ENCODE measurements at places on chromosomes 7 and 10.

DNA sequence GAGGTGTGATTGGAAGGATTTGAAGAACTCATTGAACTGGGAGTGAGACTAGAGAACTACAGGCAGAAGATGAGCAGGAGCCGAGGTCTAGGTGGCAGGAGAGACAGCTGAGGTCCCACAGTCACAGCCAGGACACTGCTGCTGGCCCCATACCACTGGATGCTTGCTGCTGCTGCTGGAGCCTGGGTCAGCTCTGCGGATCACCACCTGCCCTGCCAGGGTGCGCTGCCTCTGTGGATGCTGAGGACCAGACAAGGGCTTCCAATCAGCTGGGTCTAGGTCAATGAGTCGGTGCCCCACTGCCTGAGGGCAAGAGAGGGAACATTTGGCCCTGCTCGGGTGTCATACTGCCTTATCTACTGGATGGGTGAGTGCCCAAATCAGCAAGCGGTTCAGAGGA, 94.4 kb downstream of the FRMD4A start:
- DNase-seq, result no peak

DNA sequence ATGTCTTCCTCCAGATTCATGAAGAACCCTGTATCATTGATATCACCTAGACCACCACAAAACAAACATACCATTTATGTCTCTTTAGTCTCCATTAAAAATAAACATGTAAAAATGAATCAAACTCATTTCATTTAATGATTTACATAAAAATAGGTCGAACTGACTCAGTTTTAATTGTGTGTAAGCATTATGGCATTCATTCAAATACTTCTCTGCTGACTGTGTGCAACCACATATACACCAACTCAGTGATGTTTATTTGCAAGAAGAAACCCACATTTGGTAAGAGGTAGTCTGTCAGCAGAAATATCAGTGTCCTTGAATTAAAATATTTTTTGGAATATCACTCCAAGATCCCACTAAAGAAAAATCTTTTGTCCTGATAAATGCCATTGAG, 30.5 kb downstream of the ABCB1 start:
- no peak for DNase-seq

DNA sequence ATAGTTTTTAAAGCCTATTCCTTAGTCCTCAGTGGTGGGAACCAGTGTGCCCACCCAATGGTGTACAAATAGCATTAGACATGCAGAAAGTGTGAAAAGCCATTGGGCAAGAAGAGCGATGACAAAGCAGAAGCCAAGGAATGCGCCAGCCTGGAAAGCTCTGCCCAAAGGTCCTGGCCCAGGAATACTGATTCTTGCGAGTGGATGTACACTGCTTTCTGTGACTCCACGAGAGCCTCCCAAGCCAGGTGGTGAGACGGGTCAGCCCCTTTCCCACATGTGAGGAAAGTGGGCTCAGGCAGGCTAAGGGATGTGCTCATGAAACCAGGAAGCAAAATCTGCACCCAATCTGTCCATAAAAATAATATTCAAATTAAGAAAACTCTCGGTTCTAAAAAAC, 106.6 kb downstream of the ADCY1 start:
- no peak for DNase-seq

GRCh38 chr10:15703151-15703880, 16.4 kb downstream of the ITGA8 start:
- DNase-seq, result no peak

- DNase-seq, result no peak
Measured at GRCh38 chr7:132828502-132828901, 252.2 kb upstream of the PLXNA4 start.

GRCh38 chr10:86187499-86188239, 178.9 kb downstream of the GRID1 start:
- DNase-seq, result no peak

DNA sequence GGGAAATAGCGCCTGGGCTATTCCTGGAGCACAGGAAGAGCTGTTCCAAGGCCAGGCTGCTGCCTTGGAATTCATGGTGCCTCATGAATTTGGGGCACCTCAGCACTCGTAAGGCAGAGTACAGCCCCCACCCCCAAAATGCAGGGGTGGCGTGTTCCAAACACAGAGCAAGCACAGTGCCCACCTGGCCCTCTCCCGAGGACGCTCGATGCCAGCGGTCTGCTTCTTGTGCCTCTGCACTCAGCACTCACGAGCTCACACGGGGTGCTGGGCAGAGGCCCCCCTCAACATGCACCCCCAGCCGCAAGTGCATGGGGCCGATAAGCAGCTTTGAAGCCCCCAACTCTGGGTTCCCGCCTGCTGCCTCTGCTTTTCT, 60.1 kb downstream of the ZRANB1 start:
- DNase-seq, result no peak

DNA sequence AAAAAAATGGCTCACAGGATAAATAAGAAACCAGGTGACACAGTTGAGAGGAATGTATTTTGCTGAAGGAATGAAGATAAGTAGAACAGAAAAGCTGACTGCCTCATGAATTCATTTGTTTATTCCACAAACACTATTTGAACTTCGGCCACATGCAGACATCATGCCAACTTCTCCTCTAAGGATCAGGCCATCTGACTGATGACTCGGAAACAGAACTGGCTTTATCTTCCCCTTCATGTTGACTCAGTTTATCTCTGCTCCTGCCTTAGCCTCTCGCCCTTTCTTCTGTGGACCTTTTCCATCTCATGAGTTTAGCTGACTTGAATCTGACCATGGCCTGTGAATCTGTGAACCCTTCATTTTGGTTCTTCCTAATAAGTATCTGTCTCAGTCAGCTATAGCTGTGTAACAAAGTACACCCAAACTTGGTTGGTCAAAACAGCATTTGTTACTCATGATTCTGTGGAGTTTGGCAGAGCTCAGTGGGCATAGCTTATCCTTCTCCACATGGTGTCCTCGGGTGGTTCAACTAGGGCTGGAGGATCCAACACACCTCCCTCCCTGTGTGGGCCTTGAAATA, 44.0 kb upstream of the GRID1 start:
- DNase-seq, result no peak

- no peak for DNase-seq
Measured at GRCh38 chr10:106467506-106467905, 697.0 kb downstream of the SORCS1 start.

GRCh38 chr10:131556897-131557495, 245.5 kb upstream of the TCERG1L start:
- no peak for DNase-seq

GRCh38 chr7:110604206-110604605, 486.7 kb upstream of the LRRN3 start:
- no peak for DNase-seq

DNA sequence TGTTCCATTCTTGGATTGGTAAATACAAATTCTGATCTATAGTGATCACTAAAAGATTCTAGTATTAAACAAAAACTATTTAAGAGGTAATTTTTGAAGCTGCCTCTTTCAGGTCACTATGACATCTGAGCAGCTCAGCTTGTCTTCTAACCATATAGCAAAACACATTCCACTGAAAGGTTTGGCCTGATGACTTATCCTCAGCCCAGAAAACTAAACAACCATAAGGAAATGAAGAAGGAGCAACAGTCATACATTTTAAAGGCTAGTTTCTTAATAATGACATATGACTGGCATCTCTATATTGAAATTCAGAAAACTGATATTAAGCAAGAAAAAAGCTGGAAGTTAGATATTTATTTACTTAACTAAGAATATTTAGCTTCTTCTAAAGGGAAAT, 24.6 kb downstream of the NT5C2 start:
- no peak for DNase-seq

DNA sequence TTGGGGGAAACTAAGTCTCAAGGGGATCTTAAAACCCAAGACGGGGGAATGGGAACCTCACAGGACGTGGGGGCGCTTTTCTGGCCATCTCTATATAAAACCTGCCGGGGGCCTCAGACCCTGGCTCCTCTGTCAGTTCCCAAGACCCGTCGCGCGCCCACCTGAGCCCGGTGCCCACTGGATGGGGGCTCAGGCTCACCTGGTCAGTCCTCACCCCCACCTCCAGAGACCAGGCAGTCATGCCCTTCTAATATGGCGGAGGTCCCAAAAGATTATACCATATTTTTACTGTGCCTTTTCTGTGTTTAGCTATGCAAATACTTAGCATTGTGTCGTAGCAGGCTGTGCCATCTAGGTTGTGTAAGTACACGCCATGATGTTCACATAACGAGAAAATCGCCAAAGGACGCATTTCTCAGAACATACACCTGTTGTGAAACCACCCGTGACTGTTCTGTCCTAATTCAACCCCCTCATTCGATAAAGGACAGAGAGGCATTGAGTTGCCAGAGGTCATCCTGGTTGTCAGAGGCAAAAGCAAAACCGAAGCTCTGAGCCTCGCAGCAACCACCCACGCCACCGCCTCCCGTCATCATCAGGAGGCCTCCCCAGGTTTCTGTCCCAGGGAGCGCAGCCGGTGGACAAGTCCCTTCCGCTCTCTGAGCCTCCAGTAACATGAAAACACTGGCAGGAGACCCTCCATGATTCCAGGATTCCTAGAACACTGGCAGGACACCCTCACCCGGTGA, 28.9 kb downstream of the OAT start:
- DNase-seq, result no peak

- no peak for DNase-seq
Measured at GRCh38 chr7:70788276-70788675, 343.7 kb upstream of the GALNT17 start.

- no peak for DNase-seq
Measured at GRCh38 chr7:46942574-46942973, 639.3 kb downstream of the TNS3 start.

GRCh38 chr10:74988054-74988775, 123.2 kb upstream of the SAMD8 start:
- DNase-seq, result no peak

DNA sequence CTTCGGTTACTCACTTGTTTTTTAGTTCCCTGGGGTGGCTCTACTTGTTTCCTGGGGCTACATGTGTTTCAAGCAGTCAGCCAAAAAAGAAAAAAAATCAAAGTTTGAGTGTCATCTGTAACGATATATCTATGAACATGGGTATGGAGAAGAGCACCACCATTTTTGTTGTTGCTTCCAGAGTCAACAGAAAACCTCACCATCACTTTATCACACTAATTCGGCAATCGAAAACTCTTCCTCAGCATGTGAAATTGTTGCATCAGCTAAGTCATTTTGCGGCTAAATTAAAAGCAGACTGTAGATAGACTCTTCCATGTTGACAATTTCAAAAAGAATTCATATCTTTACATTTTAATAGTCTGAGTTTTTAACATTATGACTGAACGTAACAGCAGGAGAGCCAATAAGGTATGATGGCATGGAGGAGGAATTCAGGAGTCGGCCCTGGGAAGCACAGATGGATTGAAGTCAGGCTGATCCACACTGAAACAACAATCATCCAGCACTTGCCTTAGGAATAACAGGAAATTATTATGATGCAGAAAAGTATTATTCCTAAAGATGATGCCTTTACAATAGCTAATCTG, 455.7 kb upstream of the KLF6 start:
- no peak for DNase-seq

DNA sequence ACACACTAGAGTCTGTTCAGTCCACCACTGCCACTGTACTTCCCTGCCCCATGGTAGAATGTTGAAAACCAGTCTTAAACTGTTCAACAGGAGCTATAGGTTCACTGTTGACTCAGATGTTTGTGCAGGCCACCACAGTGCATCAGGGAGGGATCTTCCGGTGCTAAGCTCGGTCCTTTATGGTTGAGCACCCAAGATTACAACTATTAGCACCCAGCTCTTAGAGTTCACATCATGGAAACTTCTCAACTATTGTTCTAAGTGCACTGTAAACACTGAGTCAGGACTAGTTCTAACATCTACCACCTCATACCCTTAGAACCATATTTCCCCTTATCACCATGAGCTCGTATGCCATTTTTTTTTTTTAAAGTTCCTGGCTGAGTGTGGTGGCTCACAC, 97.1 kb upstream of the MXI1 start:
- no peak for DNase-seq

DNA sequence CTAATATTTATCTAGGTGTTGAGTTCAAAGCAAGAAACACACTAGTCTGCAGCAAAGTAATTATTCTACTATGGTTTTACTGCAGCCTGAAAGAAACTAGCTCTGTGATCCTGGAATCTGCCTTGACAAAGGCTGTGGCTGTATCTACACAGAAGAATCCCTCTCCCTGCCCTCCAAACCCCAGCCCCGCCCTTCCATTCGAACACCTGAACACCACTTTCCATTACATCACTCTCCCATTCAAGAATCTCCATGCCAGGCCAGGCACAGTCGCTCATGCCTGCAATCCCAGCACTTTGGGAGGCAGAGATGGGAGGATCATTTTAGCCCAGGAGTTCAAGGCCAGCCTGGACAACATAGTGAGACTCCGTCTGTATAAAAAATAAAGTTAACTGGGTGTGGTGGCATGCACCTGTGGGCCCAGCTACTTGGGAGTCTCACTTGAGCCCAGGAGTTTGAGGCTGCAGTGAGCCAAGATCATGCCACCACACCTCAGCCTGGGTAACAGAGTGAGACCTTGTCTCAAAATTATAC, 23.3 kb downstream of the LRRC20 start:
- DNase-seq, result no peak

GRCh38 chr7:111953611-111954010, 252.6 kb downstream of the DOCK4 start:
- no peak for DNase-seq

GRCh38 chr7:114160925-114161324, 242.1 kb upstream of the PPP1R3A start:
- no peak for DNase-seq

- DNase-seq, result no peak
Measured at GRCh38 chr7:121337398-121337797, 8.6 kb downstream of the WNT16 start.

- DNase-seq, result no peak
Measured at GRCh38 chr10:62843600-62843999, 27.4 kb upstream of the EGR2 start.

DNA sequence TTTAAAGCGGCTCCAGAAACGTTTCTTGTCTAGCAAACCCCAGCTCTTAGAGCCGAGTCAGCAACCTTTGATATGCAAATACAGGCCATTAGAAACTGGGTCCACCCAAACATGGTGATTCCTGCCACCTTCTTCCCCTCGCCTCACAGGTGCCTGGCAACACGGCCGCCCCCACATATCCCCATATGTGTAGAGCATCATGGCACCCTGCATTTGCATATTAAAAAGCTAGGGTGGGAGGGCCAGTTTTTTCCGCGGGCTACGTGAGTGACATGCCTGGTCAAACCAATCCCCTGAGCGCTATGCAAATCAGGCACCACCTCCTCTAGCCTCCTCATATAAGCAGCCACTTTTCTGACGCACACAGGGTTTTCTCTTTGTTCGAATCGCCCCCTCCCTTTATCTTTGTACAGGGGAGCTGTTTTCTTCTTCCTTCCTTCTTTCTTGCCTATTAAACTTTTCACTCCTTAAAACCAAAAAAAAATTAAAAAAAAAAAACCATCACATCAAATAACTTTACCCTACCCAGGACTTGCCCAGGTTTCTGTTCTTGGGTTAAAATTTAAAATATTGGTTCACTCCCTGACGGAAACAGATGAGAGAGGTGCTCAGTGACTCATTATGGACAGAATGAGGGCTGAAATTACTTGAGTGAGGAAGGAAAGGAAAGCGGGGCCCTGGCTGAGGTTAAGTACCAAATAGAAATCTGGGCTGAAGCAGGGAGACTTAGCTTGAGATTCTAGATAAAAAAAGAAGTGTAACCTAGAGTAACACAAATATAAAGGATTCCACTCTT, 59.8 kb downstream of the COA1 start:
- DNase-seq, result no peak

- DNase-seq, result no peak
Measured at GRCh38 chr7:152979376-152979775, 219.8 kb downstream of the ACTR3B start.

GRCh38 chr10:60496181-60496580, 106.5 kb upstream of the ANK3 start:
- no peak for DNase-seq

Measured in NCI-H187 (cell line).